NCI-H2029 treated with DMSO at 0.1 percent for 48 hours (cell line): ENCODE measurements at places on chromosomes 1 and 21.
A peak's percentile ranks its signal among the peaks of the same experiment; 100 is the strongest.

DNA sequence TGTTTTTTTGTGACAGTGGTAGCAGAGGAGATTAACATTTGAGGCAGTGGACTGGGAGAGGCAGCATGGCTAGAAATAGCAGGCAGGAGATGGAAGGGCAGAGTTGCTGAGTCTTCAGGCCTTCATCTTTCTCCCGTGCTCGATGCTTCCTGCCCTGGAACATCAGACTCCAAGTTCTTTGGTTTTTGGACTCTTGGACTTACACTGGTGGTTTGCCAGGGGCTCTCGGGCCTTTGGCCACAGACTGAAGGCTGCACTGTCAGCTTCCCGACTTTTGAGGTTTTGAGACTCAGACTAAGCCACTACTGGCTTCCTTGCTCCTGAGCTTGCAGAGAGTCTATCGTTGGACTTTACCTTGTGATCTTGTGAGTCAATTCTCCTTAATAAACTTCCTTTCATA, 24.2 kb upstream of the LEFTY2 start:
- no peak for DNase-seq

DNA sequence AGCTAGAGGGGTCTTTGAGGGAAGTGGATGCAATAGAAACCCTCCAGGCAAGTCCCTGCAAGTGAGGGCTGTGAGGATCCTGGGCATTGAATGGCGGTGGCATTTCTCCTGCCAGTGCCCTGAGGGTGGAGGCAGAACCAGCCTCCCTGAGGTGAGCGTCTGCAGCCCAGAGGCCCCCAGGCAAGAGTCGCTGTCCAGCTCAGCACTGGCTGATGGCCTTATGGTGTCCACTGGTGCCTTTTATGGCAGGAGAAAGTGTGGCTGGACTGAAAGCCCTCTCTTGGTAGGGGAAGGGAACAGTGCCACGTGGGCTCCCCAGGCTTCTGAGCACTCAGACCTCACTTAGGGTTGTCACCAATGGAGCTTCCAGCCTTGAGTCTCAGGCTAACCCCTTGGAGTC, 77.3 kb downstream of the SH3BGR start:
- no peak for DNase-seq

DNA sequence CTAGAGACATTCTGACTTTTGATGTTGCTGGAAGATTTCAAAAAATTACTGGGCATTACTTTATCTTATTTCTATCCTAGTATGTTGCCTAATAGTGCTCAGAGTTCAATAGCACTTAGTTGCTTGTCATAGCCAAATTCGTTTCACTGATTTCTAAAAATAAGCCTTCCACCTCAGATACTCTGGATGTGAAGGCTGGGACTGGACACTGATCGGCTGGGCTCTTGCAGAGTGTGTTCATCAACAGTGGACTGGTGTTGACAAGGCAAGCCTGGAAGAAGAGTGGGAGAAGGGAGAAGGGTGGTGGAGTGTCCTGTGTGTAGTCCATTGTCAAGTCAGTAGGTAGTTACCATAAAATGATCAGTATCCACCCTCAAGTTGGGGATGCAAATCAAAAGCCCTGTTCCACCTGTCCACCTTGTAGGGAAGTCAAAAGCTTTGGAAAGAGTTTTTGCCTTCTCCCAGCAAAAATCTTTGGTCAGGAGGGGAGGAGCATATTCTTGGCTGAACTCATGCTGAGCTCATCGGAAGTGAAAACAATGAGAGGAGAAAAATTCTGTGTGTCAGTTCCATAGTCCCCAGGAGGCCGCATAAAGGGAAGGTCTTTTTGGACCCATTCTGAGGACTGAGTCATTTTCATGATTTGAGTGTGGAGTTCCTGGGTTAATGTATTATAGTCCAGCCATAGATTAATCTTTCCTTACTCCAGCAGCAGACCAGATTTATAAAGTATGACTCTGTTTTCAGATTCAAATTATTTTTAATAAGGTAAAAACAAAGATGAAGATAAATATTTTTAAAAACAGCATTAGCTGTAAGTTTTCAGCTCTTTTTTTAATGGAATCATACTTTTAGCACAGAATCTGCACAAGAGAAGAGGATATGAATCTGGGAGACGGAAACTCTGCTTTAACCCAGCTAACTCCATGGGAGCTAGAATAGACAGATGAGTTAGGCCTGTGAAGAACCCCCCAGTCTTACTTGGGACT, 99.5 kb upstream of the BMP8A start:
- peak; percentile 86 for DNase-seq

- DNase-seq = no peak
Observed at GRCh38 chr1:41658431-41659158, 174.1 kb upstream of the EDN2 start.

DNA sequence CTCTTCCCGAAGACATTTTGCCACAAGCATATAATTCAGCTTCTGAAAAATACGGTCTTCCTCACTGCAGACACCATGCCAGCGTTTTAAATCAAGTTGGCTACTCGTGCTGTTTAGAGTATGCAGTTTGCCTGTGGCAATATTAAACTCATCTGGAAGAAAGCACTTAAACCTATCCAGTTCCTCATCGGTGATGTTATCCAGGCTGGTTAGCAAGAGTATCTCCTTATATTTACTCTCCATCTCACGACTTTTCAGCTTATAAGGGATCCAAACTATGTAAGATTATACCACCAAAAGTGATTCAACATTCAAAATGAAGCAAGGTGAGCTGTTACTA, 9.7 kb upstream of the IFI16 start:
- DNase-seq = peak; percentile 56

- DNase-seq = no peak
Observed at GRCh38 chr1:966704-967300, 520 bp downstream of the PLEKHN1 start.

GRCh38 chr1:60427194-60427593, 353.6 kb upstream of the C1orf87 start:
- no peak for DNase-seq

DNA sequence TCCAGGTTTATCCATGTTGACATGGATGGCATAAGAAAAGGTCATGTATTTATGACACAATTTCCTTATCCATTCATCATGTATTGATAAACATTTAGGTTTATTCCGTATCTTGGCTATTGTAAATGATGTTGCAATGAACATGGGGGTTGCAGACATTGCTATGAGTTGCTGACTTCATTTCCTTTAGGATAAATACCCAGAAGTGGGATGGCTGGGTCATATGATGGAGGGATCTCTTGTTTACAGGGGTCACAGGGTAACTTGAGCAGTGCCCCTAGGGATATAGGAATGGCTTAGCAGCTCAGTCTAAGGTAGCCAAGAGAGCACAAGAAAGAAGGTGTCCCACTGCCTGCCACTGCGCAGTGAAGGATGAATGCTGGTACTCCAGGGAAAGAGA, 229.6 kb upstream of the COA6 start:
- no peak for DNase-seq
